Right atrium auricular region (tissue), 2 donors: ENCODE measurements at places on chromosomes 13 and 19. TPM values are rescaled to one million over a fixed set of nuclear protein-coding genes. Genes with fewer than 3 reads are reported as not detected.

Gene TIMM29
- total RNA-seq: 16.5 TPM

GRCh38 chr19:13109361-13110098, 6.9 kb upstream of the LYL1 start:
- no peak for DNase-seq

DNA sequence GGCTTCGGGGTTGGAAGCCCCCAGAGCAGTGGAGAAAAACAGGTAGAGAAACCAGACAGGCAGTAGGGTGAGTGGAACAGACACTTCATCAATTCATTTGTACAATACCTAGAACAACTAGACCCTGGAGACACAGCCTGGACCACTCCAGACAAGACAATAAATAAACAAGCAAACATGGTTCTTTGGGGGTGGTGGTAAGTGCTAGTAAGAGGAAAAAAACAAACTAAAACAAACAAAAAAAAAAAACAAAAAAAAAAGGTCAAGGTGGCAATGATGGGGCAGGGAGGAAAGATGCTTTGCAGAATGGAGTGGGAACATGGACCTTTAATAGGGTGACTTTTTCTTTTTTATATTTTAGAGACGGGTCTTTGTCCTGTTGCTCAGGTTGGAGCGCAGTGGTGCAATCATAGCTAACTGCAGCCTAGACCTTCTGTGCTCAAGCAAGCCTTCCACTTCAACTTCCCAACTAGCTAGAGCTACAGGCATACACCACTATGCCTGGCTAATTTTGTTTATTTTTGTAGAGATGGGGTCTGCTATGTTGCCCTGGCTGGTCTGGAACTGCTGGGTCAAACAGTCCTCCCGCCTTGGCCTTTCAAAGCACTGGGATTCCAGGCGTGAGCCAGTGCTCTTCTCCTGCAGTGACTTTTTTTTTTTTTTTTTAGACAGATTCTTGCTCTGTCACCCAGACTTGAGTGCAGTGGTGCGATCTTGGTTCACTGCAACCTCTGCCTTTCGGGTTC, 3.1 kb downstream of the JUNB start:
- DNase-seq: no peak

DNA sequence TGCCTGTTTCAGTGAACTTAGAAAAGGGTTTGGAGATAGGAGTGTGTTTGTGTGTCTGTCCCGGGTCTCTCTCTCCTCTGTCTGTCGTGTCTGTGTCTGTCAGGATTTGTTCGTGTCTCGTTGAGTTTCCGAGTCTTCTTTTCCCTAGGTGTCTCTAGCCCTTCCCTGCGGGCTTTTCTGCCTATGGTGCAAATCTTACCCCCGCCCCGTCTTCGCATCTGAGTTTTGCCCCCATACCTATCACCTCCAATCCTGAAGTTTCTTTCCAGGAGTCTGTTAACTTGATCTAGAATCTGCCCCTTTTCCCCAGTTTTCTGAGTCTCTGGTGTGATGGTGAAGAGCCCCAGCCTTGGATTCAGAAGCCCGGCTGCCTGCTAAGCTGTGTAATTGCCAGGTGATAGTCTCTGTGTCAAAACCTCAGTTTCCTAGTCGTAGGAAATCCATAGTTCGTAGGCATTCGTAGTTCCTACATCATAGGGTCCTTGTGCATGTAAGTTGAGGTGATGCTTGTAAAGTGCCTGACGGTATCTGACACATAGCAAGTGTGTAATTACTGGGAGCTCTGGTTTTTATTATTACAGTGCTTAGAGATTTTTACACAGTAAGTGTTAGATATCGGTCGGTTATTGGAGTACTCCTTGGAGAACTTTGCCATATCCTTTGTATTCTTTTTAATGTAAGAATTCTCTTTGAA, 782 bp downstream of the EPN1 start:
- no peak for DNase-seq

DNA sequence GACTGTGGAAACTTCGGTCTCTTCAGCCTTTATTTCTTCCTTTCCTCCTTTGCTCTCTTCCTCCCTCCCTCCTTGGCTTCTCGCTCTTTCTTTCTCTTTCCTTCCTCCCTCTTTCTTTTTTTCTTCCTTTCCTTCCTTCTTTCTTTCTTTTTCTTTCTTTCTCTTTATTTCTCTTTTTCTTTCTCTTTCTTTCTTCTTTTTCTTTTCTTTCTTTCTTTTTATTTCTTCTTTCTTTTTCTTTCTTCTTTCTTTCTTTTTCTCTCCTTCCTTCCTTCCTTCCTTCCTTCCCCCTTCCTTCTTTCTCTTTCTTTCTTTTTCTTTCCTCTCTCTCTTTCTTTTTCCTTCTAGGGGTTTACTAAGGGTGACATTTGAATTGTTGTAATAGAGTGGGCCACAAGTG, 290.2 kb upstream of the MAB21L1 start:
- DNase-seq: no peak

DNA sequence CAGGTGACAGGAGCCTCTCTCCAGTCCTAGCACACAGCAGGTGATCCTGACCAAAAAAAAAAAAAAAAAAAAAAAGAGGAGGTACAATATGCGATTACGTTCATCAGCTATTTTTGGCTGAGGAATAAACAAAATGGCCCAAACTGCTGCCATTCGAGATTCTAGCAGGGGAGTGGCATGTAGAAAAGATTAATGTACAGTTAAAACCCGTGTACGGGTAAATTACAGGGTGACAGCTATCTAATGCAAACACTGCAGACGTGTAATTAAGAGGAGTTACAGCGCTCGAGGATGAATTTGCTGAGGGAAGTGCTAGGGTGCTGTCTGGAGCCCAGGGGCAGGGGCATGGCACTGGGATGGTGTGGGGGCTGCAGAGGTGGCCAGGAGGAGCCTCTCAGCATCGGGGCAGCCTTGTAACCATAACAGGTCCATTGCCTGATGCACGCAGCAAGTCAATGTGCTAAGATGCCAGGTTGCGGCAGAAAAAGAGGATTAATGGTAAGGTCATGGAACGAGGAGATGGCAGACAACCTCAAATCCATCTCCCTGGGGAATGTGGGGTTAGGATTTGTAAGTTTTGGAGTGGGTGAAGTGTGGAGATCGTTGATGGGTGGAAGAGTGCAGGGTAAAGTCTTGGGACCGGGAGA, 17.4 kb downstream of the CHST8 start:
- no peak for DNase-seq

DNA sequence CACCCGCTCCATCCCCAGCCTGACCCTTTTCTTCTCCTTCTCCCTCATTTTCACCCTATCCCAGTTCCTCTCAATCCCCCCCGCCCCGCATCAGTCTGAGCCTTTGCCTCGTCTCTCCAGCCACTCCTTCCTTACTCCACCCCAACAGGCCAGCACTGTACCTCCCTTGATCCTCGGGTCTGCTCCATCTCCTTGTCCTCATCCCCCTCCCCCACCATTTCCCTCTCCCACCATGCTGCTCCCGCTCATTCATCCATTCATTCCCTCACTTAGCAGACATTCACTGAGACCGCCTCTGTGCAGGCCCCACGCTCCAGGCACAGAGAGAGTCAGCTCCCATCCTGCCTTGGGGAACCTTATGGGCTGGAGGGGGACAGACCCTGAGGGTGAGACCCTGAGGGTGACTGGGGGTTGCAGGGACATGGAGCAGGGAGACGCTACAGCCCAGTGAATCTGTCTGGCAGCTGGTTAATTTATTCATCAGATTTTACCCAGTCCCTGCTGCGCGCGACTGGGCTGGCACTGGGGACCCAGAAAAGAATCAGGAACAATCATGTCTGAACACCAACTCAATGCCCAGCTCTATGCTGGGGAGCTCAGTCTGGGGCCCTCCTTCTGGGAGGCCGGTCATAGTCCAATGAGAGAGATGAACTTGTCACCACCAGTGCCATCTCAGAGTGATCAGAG, 881 bp downstream of the ARHGAP33 start:
- no peak for DNase-seq
